T-helper 1 cell (primary cell): ENCODE measurements at places on chromosomes 7 and 10.

DNA sequence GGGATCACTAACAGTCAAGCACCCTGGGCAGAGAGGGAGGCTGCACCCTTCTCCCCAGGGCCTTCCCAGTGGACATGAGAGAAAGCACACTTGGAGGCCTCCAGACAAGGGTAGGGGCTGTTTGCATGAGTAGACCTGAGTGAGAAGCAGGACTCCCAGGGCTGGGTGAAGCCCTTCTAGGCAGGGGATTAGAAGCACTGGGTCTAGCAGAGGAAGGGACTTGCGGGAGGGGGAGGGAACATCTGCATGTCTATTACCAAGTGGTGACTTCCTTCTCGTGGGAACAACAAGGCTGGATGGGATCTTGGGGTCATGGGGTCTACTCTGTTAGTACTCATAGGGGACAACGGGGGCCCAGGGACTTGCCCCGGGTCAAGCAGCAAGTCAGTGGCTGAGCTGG is 67.8 kb downstream of the EMX2 start:
- no peak for DNase-seq

- DNase-seq = no peak
Measured at GRCh38 chr10:88336334-88336733, 246.8 kb downstream of the RNLS start.

- DNase-seq = no peak
Measured at GRCh38 chr10:19416164-19416563, 367.6 kb downstream of the MALRD1 start.

DNA sequence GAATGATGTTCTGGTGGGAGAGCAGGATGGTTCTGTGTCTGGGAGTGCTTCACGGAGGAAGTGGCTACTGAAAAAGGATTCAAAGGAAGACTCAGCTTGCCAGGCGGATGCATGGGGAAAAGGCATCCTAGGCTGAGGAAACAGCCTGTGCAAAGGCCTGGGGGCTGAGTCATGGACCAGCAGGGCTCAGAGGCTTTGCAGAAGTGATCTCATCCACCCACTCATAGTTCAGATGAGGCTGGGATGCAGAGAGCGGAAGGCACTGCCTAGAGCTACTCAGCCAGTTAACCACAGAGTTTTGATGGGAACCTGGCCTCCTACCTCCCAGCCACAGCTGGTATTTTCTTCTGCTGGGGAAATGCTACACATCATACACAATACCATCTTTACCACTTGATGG is 15.8 kb upstream of the ADAMTS14 start:
- no peak for DNase-seq

DNA sequence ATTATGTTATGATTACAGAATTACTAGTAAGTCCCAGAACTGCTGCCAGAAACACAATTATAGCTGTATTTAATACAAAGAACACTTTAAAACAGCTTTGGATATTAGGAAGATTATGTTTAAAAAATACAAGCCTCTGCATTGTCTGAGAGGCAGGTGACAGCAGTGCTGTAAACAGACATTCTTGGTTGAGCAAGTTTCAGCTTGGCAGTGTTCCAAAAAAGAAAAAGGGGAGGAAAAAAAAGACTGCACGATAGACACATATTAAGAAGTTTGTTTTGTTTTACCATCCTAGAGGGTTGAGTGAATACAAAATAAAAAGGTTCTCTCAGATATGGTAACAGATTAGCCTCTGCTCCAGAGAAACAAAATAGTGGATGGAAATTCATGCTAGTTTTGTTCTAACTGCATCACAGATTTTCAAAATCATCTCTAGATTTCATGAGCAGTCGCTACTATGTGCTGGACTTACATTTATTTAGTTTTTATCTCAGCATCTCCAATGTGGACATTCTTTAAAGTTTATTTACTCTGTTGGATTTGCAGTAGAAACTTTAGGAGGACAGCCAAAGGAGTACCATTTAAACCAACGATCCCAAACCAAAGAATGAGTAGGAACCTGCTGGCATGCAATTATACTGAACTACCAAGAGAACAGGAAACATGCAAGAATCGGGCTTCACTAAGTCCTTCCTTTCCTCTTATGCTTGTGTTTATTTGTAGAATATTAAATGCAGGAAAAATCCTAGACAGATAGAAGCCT is 9.0 kb downstream of the FAM204A start:
- DNase-seq = no peak

- DNase-seq = no peak
Measured at GRCh38 chr10:53841483-53842145, 959.4 kb downstream of the PCDH15 start.

- no peak for DNase-seq
Measured at GRCh38 chr10:56181607-56182006, 179.5 kb downstream of the ZWINT start.

- DNase-seq = no peak
Measured at GRCh38 chr7:14196555-14196954, 207.1 kb upstream of the ETV1 start.

DNA sequence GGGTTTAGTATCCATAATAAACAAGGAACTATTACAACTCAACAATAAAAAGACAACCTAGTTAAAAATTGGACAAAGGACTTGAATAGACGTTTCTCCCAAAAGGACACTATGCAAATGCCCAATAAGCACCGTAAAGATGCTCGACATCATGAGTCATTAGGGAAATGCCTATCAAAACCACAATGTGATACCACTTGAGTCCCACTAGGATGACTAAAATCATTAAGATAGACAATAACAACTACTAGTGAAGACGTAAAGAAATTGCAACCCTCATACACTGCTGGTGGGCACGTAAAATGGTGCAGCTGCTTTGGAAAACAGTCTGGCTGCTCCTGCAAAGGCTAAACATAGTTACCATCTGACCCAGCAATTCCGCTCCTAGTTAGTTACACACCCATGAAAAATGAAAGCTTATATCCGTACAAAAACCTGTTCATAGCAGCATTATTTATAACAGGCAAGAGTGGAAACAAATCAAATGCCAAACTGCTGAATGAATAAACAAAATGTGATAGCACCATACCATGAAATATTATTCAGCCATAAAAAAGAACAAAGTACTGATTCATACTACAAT is 17.3 kb downstream of the CCDC3 start:
- no peak for DNase-seq

GRCh38 chr7:131769241-131769640 is 212.8 kb upstream of the PODXL start:
- no peak for DNase-seq

- DNase-seq = no peak
Measured at GRCh38 chr10:119100434-119101238, 3.3 kb upstream of the DENND10 start.

DNA sequence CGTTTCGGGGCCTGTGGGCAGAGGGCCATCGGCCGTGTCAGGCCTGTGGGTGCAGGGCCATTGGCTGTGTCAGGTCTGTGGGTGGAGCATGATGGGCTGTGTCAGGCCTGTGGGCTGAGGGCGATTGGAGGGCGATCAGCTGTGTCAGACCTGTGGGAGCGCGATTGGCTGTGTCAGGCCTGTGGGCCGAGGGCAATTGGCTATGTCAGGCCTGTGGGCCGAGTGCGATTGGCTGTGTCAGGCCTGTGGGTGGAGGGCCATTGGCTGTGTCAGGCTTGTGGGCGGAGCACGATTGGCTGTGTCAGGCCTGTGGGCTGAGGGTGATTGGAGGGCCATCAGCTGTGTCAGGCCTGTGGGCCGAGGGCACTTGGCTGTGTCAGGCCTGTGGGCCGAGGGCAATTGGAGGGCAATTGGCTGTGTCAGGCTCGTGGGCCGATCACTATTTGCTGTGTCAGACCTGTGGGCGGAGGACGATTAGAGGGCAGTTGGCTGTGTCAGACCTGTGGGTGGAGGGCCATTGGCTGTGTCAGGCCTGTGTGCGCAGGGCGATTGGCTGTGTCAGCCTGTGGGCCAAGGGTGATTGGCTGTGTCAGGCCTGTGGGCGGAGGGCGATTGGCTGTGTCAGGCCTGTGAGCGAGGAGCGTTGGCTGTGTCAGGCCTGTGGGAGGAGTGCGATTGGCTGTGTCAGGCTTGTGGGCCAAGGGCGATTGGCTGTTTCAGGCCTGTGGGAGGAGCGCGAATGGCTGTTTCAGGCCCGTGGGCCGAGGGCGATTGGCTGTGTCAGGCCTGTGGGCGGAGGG is 54.1 kb downstream of the DYNC2I1 start:
- DNase-seq = no peak
